Stimulated activated CD4-positive, alpha-beta T cell treated with anti-CD3 and anti-CD28 coated beads, Interleukin-15, amount 100 ng/mL, for 1 hour (primary cell): ENCODE measurements at places on chromosomes 1 and 21.

- DNase-seq = no peak
Observed at GRCh38 chr1:209829716-209830115, 1.9 kb downstream of the UTP25 start.

DNA sequence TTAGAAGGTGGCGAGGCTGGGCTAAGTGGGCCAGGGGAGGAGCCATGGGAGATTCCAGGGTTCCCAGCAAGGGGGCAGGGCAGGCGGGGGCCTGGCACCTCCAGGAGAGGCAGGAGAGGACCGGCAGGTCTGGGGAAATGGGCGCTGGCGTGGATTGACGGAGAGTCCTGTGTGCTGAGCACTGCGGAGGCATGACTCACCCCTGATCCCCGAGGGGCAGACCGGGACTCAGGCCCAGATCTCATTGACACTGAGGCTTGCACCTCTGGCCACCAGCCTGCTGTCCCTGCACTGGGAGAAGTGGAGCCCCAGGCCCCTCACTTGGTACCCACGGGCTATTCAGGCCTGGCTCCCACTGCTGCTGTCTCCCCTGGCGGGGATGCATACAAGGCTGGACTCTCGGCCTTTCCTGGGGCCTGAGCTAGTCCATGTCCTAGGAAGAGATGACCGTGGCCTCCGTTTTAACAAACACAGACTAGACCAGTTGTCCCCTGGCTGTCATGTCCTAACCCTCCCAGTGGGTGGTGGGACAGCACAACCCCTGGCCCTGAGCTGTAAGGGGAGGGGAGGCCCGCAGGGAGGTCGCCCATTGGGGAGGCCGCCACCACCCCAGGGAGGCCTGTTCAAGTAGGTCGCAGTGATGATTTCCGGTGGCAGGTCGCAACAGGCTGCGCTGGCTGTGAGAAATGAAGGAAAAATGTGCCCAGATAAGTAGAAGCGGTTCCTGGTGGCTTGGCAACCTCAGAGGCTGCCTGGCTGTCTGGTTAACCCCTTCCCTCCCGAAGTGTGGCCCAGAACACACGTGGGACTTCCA is 39.7 kb downstream of the RIPK4 start:
- DNase-seq = no peak

DNA sequence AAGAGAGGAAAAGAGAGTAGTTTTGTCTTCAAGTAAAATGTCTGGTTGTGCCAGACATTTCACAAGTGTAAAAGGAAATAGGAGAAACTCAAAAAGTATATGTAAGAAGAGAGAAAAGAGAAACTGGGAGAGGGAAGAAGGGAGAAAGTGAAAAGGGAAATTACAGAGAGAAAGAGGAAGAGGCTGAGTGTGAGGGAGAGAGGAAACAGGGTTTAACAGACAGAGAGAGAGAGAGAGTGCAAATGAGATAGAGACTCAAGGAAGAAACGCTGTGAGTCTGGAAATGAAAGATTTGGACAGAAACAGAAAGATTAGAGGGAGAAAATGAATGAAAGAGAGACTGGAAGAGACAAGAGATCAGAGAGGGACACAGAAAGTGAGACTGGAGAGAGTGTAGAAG is 806.2 kb downstream of the PLA2G4A start:
- no peak for DNase-seq

GRCh38 chr1:112165375-112165774 is 175.9 kb upstream of the KCND3 start:
- DNase-seq = no peak

GRCh38 chr1:110541906-110542395 is 23.0 kb upstream of the KCNA10 start:
- no peak for DNase-seq

GRCh38 chr1:71232786-71233185 is 152.0 kb upstream of the ZRANB2 start:
- no peak for DNase-seq

DNA sequence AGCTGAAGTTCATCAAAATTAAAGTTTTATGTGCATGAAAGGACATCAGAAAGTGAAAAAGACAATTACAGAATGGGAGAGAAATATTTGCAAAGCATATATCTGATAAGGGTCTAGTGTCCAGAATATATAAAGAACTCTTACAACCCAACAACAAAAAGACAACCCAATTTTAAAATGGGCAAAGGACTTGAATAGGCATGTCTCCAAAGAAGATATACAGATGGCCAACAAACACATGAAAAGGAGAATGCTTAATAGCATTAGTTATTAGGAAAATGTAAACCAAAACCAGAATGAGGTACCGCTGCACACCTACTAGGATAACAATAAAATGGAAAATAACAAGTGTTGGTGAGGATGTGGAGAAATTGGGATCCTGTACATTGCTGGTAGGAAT is 1.7 kb upstream of the PSEN2 start:
- no peak for DNase-seq

DNA sequence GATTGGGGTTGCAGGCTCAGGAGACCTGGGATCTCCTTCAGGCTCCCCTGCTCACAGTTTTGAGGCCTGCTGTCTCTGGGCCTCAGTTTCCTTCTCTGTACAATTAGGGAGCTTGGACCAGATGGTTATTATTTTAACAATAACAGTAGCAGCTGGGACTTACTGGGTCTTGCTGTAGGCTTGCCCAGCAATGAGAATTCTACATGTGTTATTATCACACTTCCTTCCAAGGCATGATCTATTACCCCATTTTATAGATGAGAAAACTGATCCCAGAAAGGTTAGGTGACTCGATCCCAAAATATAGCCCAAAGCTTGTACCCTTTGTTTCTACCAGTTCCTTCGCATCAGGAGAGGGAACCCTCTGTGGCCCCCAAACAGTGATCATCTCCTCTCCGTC is 153.8 kb downstream of the PTPRU start:
- no peak for DNase-seq

DNA sequence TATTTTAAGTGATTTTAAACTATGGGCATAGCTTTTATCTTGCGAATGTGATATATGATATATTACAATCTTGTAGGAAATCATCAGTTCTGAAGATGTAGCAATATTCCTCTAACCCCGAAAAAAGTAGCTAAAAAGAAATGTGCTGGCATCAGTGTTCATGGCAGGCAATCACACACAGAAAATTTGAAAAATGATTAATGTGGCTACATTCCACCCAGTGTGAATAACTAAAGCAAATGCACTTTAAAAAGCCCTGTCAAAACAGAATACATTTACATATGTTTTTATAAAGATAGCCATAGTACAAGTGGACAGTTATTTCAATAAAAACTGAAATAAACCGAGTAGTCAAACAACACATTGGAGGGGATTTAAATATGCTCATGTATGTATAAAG is 260.2 kb downstream of the HHAT start:
- DNase-seq = no peak

GRCh38 chr21:44285138-44285992 is at the start of gene AIRE:
Gene AIRE, plus strand, starts transcription at chr21:44285876. Its CDS starts 131 bp downstream, at chr21:44286007.
- DNase-seq = no peak
